Testis (tissue), 5 donors: ENCODE measurements at places on chromosomes 4 and X. TPM values are rescaled to one million over a fixed set of nuclear protein-coding genes. Genes with fewer than 3 reads are reported as not detected.

DNA sequence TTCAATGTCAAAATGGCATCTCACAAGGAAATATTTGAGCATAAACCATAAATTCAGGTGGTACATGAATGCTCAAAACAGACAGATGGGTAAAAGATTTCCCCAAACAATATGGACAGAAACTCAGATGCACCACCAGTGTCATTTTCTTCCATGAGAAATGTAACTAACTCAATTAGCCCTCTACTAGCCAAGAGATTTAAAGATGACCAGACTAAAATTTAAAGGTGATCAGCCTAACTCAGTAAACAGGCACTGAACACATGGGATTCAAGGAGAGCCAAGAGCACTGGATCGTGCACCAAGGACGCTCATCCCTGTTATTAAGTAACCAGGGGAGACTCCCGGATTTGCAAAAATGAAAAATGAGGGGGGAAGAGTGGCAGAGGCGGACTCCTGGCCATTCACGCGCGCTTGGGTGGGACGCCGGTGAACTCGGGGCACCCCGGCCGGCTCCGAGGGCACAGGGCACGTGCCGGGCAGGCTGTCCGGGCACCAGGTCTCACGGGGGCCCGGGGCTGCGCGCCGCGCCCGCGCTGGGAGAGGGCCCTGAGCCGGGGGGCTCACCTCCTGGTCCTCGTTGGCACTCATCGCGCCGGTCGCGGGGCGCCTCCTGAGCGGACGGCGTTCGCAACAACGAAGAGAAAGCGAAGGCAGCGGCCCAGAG is 490 bp downstream of the RWDD4 start:
- peak; percentile 30 for DNase-seq

GRCh38 chr4:70601422-70602039 is 9.5 kb downstream of the AMBN start:
- no peak for DNase-seq

DNA sequence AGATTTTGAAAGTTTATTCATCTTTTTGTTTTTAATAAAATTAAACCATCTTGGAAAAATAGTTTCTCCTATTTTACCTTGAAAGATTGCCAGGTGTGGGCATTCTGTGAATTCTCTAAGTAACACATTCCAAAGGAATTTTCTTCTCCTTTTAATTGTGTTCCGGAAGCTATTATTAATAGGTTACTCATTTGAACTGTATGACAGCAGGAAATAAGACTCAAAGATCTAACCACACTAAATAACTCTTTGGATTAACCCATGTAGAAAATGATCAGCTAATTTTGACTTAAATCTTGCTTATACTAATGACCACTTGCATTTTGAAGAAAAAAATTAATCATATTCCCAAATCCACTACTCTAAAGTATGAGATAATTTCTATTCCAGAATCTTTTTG is 17.6 kb upstream of the CCNI start:
- no peak for DNase-seq

STK26 gene
- total RNA-seq = 3.5 TPM

PRPS1 gene
- 38.7 TPM for total RNA-seq

DNA sequence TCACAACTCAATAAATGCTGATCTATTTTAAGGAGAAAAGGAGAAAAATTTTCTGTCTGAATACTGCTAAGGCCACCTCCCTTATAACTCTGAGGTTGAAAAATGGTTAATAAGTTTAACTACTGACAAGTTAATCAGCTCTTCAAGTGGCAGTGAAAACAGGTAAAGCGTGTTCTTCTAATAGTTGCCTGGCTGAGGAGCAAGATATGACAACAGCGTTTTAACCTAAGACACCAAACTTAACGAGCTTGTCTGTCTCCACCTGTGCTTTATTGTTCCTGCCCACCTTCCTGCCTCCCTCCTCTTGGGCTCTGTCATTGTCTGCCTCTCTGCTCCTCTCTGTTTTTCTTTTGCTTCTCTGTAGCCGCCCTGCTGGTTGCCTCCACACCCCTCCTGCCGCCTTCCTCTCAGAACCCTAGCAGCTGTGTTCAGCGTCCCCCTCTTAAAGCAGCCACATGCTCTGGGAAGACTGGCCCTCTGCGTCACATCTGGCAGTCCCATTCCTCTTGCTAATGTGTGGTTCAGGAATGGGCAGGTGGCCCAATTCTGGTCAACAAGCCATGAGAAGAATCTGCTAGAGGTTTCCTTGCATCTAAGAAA is 4.3 kb upstream of the TSPAN5 start:
- DNase-seq = no peak
